ENCODE measurements at places on chromosomes 16 and 17.

DNA sequence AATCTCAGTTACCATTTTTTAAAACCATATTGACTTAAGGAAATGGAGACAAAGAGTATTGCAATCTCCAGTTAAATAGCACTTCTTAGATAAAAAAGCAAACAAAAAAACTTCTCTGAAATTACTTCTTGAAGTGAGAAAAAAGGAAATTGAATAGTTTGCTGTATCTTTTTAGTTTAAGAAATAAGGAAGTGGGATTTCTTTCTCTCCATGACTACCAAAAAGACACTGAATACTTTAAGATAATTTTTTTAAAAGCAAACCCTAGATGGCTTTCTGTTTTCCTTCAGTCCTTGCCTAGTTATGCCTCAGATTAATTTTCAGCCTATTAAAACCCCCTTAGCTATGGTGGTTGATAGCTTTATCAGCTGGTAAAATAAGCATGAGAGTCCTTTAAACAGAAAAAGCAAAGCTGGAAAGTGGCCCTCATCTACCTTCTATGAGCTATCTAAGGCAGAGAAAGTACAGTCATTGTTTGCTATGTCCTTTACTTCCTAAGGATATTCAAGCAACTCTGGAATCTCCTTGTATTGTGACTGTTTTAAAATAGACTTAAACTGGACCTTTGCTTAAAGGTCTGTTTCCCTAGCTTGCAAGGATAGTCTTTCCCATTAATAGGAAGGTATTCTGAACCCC is 28.6 kb downstream of the TPPP3 start:
- DNase-seq = no peak

DNA sequence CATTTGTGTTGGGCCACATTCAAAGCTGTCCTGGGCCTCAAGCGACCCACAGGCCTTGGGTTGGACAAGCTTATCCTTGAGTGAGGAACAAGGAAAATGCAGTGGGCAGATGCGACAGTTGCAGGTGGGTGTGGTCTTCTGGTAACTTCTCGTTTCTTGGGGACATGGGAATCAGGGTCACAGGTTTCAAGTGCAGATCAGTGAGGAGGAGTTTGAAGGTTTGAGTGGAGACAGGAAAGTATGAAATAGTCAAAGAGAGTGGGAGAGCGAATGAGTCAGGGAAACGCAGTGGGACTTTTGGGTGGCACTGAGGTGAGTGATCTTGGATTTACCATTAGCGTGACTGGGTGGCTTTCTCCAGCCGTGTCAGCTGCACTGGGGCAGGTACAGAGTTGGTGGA is 15.4 kb upstream of the CCL22 start:
- no peak for DNase-seq

DNA sequence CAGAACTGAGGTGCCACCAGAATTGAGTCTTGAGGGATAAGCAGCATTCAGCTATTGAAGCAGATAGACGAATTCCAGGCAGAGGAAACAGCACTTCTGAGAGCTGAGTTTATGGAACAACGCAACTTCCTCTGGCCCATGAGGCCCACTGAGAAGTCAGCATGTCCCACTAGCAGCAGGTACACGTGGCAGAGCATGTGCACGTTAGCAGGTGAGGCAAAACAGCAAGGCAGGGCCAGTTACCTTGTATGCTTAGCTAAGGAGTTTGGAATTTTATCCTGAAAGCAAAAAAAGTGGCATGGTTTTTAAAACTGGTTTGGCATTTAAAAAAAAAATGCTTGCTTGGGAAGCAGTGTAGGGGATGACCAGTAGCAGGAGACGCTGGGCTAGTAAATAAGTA is 305.6 kb downstream of the CPPED1 start:
- no peak for DNase-seq

GRCh38 chr17:40284085-40284713 is 3.5 kb upstream of the CDC6 start:
- no peak for DNase-seq

- DNase-seq = no peak
Measured at GRCh38 chr16:72042157-72042660, 12.1 kb upstream of the HP start.

DNA sequence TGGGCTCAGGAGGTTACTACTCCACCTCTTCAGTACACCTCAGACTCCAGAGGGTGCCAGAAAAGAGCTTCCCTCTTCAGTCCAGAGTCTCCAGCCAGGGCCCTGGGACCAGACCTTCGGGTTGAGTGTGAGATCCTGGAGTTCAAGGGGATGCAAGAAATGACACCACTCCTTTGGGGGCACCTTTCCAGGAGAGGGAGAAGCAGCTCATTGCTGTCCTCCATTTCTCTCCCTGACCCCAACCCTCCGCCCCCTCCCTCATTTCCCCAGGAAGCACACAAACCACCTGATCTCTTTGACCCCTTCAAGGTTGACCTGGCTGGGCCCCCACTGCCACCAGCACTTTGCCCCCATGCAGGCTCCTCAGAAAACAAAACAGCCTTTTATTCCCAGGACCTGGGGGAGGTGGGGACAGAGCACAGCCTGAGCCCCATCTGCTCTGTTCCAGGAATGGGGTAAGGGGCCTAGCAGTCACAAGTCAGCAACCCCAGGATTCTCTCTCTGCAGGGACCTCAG is 21.4 kb downstream of the CDH5 start:
- no peak for DNase-seq

DNA sequence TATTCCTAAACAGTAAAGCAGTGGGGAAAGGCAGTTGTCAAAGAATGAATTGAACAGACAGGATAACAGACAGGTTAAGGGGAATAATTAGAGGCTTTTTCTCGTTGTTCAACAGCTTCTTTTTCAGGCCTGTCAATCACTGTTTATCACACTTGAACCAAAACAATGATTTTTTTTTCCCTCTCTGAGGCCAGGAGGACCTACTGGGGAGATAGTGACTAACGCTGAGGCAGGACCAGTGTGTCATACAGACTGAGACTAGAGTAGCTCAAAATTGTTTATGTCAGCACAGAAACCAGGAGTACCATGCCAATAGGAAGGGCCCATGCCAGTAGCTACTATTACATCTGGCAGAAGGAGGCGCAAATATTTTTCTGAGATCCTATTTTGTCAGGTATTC is 41.3 kb upstream of the NLK start:
- no peak for DNase-seq

DNA sequence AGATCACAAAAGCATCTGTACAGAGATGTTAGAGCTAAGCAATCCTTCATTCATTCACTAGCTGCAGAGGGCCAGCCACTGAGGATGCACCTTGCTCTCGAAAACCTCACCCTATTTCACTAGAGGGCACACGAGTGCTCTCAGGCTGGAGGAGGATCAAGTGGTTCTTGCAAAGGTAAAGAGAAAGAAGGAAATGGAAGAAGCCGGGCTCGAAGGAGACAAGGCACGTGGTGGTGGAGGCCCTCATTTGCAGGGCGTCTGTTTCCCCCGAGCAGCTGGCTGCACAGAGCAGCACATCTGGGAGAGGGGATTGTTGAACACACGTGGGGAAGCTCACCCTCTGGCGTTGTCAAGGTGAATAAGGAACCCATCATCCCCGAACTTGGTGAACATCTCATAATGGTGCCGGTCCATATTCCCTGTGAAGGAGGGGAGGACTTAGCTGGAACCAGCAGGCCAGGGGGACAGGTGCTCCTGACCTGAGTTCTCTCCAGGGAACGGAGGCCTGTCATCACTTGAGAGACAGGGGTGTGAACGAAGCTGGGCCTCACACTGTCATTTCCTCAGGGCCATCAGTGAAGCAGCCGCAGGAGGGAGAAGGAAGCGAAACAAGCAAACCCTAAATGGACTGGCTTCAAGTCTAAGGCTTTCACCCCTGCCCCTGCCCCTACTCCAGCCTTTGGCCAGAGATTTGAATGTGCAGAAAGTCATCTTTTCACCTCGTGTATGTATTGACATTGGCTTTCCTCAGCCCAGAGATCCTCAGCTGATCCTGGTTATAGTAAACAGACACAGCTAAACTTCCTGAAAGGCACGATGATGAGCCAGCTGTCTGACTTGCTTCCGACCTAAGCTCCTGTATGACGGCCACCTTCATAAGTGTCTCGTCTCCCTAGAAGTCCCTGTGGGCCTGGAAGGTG is 27.6 kb downstream of the PRKAR1A start:
- peak; percentile 46 for DNase-seq

- DNase-seq = peak; percentile 20
Measured at GRCh38 chr16:50644729-50645128, 36.4 kb downstream of the SNX20 start.

DNA sequence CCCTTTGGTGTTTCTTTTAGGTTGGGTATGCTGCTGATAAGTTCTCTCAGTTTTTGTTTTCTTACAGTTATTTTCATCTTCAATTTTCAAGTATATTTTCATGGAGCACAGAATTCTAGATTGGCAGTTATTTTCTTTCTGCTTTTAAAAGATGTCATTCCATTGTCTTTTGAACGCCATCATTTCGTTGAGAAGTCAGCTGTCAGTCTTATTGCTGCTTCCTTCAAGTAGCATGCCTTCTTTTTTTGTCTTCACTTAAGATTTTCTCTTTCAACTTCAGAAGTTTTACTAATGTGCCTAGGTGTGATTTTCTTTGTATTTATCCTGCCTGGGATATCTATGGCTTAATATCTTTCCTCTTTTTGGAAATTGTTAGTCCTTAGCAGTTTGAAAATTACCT is 262.2 kb upstream of the PMFBP1 start:
- peak; percentile 15 for DNase-seq

GRCh38 chr17:50265690-50266315 is 8.5 kb upstream of the TMEM92 start:
- no peak for DNase-seq

DNA sequence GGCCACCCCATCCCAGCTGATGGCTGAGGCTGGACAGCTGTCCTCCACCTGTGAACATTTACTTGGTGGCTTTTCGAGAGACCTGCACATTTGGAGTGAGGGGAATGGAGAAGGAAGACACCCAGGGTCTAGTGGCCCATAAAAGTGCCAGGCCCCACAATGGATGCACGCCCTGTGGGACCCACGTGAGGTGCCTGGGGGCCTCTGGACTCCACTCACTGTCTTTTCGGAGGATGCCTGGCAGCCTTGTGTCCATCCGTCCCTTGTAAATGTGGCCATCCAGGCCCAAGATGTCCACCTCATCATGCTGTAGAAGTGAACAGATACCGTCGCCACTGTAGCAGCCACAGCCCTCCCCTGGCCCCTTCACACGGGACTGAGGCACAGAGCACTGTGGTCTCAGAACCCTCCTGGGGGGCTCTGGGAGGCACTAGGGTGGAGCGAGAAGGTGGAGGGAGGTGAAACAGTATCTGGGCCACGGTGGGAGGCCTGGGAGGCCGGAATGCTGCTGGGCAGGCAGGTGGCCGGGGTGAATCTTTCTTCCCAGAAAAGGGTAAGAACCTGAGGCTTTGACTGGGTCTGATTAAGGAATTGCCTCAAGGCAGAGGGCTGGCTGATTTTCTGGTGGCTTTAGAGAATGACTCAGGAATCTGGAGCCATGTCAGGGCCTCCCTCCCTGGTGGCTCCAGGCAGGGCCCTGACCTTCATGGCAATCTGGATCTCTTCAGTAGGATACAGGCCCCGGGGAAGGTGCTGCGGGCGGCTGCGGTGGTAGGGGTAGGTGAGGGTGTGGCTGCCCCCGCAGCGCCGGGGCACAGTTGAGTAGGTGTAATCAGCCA is 11.5 kb downstream of the UBALD2 start:
- DNase-seq = no peak

GRCh38 chr17:50129728-50130558 is at the start of gene SAMD14:
Gene SAMD14, minus strand, starts transcription at chr17:50130160. Its CDS starts 5,201 bp downstream, at chr17:50124959.
- no peak for DNase-seq

GRCh38 chr17:44828919-44829522 is 1.1 kb downstream of the GJC1 start:
- DNase-seq = peak; percentile 68

- DNase-seq = peak; percentile 42
Measured at GRCh38 chr17:6701719-6702118, 11.4 kb downstream of the SLC13A5 start.

- DNase-seq = no peak
Measured at GRCh38 chr17:80925688-80926335, 65.8 kb upstream of the CHMP6 start.

- no peak for DNase-seq
Measured at GRCh38 chr17:74491626-74492025, 25.2 kb downstream of the CD300A start.

GRCh38 chr17:68387435-68388218 is 69.7 kb downstream of the WIPI1 start:
- no peak for DNase-seq

GRCh38 chr17:50453901-50454300 is 14.8 kb downstream of the CHAD start:
- no peak for DNase-seq

GRCh38 chr17:42230225-42230624 is 35.9 kb upstream of the GHDC start:
- no peak for DNase-seq

- DNase-seq = no peak
Measured at GRCh38 chr17:64424324-64424849, 24.5 kb upstream of the MILR1 start.

DNA sequence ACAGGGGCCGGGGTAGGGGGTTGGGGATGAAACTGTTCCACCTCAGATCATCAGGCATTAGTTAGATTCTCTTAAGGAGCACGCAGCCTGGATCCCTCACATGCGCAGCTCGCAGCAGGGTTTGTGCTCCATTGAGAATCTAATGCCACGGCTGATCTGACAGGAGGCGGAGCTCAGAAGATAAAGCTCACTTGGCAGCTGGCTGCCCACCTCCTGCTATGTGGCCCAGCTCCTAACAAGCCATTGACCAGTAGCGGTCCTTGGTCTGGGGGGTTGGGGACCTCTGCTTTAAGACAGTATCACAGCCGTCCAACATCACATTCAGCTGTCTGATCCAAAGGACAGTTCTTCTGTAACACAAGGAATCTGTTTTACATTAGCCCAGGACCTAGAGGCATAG is 62.5 kb downstream of the SLC39A11 start:
- DNase-seq = no peak

DNA sequence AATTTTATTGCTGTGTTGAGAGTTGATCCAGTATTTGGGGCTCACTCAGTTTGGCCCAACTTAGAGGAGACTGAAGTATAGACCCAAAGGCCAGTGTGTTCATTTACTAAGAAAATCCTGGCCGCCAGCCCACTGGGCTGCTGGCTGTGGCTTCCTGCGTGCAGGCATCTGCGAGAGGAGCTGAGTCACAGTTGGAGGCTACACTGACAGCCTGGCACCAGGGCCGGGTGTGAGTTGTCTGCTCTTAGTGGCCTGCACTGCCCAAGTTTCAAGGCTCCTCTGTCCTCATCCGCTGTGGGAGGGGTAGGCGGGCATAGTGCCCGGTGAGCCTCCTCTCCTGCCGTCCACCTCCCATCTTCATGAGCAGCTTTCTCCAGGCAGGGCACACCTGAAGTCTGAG is 54.2 kb downstream of the PLD6 start:
- no peak for DNase-seq

DNA sequence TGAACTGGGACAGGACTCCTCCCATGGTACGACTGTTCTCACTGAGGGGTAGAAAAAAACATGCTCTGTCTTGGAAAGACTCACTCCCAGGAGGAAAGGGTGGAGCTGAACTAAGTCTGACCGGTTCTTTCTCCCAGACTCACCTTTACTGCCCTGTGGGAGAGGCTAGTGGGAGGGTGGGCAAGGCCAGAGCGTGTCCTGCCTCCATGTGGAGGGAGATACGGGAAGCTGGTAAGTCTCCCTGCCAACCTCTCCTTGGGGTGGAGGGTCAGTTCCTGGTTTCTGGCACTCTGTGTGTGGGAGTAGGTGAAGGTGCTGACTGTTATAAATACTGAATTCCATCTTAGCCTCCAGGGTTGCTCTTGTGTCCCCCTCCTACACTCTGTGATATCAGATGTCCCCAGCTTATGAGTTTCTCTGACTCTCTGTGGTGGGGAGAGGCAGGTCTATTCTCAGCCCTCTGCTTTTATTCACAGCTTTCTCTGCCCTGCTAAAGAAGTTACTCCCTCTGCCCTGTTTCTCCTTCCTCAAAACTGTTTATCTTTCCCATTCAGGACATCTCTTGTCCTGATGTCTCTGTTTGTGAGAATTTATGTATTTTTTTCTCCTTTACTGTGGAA is 26.9 kb upstream of the FAM20A start:
- DNase-seq = no peak

Measured in NAMALWA (cell line).